H9 (cell line): ENCODE measurements at places on chromosomes 13 and 19.

DNA sequence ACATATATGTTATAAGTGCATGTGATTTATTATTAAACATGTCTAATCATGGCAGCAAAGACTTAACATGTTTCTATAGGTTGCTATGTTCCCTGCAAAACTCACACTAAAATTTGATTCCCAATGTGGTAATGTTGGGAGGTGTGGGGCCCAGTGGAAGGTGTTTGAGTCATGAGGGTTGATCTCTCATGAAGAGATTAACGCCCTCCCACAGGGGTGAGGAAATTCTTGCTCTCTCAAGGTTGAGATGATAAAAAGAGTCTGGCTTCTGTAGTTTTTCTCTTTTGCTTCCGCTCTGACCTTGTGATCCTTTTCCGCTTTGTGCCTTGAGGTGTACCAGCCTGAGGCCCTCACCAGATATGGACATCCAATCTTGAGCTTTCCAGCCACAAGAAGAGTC lies 737.5 kb upstream of the SLITRK5 start:
- DNase-seq, result no peak

DNA sequence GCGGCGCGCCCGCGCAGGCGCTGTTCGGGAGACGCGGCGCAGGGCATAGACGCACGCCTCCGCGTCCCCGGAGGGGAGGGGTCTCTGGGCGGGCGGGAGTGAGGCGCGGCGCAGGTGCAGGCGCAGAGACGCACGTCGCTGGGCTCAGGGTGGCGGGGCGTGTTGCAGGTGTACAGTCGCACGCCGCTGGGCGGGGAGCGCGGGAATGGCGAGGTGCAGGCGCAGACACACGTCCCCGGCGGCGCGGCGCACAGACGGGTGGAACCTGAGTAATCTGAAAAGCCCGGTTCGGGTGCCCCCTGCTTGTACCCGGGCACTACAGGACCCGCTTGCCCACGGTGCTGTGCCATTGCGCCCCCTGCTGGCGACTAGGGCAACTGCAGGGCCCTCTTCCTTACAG lies 44.7 kb downstream of the PLPP2 start:
- DNase-seq, result peak; percentile 44

DNA sequence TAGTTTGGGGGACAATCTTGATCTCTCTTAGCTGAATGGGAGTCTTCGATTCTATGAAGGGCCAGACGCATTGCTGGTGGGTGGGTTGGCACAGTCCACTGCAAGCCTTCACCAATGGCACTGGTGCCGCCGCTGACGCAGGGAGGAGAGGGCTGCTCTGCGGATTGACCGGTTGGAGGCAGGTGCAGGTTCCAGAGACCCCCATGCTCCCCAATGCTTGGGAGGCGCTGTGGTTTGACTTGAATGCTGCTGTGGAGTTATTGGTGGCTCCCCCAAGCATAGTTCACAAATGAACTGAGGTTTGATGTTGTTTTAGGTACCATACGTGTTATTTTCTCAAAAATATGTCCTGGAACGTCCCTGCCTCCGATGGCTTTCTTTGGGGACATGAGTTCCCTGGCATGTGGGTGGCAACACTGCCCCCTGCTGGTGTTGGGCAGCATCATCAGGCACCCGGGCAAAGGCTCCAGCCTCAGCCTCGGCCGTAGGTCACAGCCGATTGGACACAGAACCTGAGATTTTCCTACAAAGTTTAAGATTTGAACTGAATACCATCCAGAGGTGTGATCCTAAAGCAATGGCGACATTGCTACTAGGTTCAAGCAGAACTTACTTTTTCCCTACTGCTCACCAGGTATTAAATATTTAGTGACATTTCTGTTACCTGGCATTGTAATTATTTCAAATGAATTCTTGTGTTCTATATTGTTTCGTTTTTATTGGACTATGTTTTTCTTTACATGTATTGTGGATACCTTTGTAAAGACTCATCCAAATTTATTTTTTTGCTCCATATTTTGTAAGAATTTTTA lies 95.5 kb downstream of the ANKRD10 start:
- DNase-seq, result peak; percentile 84

GRCh38 chr13:90613076-90613795 lies 734.3 kb upstream of the MIR17HG start:
- DNase-seq, result no peak

DNA sequence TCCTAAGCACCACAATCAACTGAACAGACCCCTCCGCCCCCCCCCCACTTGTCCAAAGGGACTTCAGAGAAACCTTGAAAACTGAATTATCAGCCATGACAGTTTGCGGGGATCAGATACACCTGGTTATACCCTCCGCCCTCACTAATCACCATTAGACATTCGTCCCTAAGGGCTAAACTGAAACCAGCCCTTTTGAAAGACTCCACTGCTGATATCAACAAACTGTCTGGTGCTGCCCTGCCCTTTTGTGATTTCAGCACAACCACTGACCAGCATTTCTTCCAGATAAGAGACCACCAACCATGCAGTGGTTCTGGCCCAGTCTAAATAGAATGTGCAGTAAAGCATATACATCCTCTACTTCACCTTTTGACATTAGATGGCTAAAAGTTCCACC lies 1422.9 kb downstream of the EFNB2 start:
- no peak for DNase-seq

DNA sequence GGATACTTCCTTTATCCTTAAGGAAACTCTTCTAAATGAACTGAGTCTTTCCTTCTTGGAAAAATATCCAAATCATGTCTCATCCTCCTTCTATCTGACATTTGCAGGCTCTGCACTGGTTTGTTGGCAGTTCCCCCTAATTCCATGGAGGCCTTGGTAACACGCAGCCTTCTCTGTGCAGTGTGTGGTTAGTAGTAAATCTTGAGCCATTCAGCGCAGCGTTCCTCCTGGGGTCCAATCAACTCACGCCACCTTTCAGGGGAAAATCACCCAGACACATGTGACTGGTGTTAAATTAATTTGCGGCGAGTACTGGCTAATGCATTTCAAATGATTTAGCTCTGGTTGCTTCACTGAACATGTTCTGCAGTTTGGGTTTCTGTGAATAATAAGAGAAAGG lies 21.0 kb upstream of the CBY2 start:
- DNase-seq, result no peak

DNA sequence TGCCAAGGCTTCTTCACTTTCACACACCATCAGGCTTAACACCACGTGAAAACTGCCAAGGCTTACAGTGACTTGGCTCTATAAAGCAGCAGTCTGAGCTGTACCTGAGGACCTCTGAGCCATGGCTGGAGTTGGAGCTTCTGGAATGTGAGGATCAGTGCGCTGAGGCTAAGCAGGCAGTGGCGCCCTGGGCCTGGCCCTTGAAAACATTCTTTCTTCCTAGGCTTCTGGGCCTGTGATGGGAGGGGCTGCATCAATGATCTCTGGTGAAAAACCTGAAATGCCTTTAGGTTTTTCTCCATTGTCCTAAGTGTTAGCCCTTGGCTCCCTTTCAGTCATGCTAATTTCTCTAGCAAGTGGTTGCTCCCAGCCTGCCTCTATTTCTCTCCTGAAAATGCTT lies 192.5 kb upstream of the PCDH20 start:
- peak; percentile 71 for DNase-seq

GRCh38 chr13:91655731-91656130 lies 257.3 kb downstream of the GPC5 start:
- DNase-seq, result no peak

DNA sequence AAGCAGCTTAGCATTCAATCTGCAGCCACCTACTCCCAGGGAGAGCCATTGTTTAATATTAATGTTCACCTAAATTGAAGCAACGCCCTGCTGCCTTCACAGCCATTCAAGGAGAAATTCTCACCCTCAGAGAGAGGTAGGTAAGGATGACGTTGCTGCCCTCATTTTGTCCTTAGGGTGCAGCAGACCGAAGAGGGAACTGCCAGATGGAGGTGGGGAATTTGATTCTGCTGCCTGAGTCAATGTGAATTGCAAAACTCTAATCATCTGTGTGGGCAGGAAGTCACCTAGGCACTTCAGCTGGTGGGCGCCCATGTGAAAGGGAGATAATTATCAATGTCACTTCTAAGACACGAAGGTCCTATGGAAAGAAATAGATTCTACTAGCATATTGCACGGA lies 503.4 kb downstream of the TBC1D4 start:
- DNase-seq, result no peak

DNA sequence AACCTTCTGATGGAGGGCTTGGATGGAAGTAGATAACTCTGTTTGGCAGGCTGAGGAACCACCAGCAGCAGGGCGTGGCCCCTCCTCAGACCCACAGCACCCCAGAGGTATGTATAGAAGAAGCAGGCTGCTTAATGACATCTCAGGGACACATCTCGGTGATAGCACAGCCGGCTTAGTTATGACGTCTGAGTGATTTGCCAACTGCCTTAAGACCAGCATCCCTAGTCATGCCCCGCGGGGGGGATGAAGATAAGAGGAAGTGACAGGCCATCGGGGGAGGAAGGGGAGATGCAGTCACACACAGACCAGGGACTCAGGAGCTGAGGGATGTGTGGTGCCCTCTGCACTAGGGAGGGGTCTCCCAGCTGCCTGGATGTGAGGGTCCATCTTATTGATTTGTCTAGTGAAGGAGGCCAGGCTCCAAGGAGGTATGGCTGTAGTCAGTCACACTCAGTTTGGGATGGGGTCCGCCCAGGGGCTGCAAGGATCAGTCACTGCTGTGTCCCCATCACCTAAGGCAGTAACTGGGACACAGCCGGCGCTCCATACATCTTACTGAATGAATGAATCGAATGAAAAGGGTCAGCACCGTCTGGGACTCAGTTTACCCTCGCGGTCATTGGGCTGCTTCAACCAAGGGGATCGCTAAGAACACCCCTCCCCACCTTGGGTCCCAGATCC lies 19.2 kb upstream of the ERCC1 start:
- DNase-seq, result peak; percentile 68

- DNase-seq, result no peak
These were observed 319.8 kb downstream of the PCDH20 start for GRCh38 chr13:61095885-61096284.

- no peak for DNase-seq
These were observed 5.3 kb downstream of the ELF1 start for GRCh38 chr13:41013835-41014234.

DNA sequence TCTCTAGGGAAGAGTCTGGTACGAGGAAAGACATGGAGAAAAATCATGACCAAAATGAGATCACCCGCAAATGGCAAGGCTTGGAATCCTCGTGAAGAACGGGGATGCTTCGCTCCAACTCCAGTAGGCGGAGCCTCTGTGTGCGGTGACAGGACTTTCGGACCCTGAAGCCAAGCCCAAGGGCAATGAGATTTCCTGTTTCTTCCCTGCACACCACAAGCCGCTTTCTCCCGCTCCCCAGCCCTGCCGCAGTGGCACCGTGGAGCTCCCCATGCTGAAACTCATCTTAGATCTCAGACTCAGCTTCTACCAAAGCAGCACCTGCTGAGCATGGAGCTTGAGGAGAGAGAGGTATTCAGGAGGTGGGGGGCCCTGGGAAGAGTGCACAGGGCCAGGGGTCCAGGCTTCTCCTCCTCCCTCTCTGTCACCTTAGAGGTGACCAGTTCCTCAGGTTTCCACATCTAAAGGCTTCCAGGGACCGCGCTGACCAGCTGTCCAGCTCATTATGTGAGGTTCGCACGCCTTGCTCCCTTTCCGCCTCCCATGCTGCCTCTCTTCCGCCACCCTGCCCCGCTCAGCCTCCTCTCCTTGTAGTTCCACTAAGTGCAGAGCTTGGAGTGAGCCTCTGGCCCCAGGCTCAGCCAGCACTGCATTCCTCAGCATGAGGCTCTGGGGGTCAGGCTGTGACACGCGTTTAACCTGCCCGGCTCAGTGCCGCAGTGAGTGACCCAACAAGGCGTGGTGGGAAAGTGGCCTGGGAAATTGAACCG lies 153.8 kb upstream of the SOX1 start:
- peak; percentile 22 for DNase-seq

DNA sequence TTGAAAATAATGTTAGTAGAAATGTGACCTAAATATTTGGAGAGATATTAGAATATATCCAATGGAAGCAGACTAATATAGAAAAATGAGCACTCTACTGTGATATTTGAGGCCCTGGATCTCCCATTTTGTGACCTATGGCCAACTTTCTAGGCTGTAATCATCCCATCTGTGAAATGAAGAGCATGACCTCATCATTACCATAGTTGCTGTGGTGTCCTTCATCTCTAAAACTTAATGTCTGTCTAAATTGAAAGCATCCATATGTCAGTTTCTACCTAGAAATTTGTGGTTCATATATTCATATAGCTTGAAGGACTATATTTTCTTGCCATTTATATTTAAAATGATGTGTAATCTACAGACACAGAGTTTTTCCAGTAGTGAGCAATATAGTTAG lies 41.6 kb downstream of the PAN3 start:
- no peak for DNase-seq

DNA sequence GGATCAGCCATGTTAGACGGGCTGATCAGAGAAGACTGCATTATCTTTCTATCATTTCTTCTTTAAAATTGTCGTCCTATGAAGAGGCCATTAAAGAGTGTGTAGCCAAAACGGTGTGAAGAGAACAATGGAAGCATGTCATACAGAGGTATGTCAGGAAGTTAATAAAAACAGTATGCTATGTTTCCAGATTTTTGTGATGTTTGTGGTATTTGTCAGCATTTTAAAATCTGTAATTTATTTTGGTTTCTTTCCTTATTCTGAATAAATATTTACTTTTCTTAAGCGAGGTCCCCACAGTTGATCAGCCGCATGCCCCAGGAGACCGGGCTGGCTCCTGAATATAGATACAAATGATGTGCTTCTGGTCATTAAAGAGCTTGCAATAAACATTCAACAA lies 142.9 kb upstream of the SERP2 start:
- no peak for DNase-seq

DNA sequence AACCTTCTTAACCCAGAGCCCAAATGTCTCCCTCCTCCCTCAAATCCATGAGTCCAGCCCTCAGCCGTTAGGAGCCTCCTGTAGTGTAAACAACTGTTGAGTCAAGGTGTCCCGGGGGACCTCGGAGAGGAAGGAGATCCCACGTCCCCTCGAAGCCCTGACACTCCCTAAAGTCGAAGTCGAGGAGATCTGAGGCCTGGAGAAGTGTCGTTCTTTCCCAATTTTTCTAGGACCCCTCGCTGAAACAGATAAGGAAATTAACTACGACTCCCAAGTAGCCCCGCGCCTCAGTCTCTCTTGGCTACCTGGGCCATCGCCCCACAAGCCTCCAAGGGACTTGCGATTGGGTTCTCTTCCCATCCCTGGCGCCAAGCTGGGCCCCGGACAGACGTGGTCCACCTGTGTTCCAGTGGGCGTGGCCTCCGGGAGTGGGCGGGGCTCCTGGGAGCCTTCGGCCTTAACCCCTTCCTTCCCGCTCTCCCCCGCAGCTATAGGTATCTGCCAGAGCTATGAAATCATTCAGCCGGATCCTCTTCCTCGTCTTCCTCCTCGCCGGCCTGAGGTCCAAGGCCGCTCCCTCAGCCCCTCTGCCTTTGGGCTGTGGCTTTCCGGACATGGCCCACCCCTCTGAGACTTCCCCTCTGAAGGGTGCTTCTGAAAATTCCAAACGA lies 869 bp downstream of the GFY start:
- peak; percentile 96 for DNase-seq

GRCh38 chr19:39906820-39907611 lies 27.4 kb downstream of the FCGBP start:
- no peak for DNase-seq

GRCh38 chr19:6450166-6450565 lies 9.4 kb downstream of the SLC25A23 start:
- no peak for DNase-seq
